Skeletal muscle cell (primary cell): ENCODE measurements at places on chromosomes 5 and 9.

DNA sequence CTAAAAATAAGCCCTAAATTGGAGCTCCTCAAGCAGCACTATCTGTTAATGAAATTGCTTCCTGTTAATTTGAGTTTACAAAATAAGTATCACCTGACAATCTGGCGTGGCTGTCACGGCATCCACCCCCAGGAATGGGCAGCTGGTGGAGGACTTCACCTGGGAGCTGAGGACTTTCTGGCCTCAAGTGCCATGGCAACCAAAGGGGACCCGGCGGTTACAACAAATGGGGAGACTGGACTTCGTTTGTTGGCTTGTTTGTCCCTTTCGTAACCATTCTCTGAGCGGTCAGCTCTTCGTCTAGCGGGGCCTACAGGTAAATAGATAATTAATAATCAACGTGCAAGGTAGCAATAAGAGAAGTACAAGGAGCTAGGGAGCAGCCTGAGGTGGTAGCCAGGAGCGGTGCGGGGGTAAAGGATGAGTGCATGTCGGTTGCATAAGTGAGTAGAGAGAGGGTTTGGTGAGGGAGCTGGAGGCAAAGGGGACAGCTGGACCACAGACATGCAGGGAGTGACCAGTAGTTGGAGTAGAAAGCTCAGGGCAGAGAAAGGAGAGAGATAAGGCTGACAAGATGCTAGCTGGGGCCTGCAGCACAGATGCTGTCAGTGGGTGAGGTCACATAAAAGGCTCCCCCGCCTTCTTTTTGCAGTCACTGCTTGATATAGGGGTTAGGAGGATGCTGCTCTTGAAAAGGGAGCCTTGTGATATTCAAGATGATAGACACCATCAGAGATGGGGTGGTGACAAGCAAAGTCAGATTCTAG is 62.5 kb downstream of the HSPA4 start:
- no peak for DNase-seq

DNA sequence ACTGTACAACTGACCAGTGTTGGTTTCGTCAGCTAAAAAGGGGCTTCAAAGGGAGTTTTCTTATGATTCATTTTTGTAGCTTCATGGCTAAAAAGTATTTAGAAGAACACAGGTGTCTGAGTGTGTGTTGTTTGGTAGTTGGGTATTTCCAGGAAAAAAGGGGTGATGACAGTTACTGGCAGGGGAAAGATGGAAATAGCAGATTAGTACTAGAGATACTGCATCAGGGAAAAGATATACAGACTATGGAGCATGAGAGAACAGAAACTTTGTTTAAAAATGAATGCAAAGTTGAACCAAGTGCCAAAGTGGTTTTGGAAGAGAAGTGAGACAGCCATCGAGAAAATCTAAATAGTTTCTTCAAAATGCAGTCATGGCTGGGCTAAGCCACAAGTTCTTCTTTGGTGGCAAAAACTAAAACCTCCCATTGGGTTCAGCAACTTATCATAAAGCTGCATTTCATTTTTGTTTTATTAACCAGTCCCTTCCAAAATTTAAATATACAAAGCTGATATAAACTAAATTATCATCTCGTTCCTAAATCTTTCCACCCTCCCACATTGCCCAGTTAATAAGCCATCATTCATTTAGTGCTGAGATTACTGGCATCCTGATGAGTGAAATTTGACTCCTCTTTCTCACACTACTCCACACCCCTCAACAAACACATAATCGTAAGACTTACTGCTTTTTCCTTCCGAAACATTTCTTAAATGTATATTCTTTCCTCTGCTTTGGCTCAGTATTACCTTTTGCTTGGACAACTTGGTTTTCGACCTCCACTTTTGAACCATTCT is 33.5 kb downstream of the ELL2 start:
- DNase-seq: no peak

DNA sequence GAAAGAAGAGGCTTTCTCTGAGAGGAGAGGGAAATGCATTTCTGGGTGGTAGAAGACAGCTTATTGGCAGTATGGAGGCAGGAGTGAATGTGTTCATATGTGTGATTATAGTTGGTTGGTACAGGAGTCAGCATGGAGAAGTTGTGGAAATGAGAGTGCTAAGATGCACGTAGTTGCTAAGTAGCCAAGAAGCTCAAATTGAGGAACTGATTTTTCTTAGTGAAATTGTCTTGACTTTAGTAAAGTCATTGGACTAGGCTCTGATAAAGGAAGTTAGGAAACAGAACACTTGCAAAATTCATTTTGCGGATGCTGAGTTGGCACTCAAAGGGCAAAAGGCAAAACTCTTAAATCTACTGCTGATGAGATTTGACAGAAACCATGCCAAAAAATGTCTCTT is 158.9 kb upstream of the VCAN start:
- DNase-seq: no peak

DNA sequence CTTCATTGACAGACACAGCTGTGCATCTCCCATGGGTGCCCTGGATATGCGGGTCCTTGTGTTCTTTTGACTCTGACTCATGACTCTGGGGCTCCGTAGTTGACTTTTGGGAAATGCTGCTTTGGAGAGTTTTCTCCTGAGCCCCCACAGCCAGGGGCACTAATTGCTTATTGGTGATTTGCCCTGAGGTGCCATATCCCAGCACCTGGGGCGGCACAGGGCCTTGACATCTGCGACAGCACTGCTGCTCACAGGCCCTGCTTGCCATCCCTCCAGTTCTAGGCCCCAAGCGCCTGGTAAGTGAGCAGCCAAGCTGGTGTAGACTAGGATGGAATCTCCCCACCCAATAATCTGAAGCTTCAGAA is 75.1 kb downstream of the AMBP start:
- DNase-seq: no peak

- DNase-seq: peak; percentile 78
These were observed 64.2 kb downstream of the SGCD start for GRCh38 chr5:156391139-156391538.

- DNase-seq: no peak
These were observed 167.6 kb upstream of the TMEM161B start for GRCh38 chr5:88436290-88436689.
